ENCODE measurements at places on chromosomes 11 and 22.

- no peak for DNase-seq
These were observed 241.5 kb downstream of the DDX10 start for GRCh38 chr11:108906329-108906728.

DNA sequence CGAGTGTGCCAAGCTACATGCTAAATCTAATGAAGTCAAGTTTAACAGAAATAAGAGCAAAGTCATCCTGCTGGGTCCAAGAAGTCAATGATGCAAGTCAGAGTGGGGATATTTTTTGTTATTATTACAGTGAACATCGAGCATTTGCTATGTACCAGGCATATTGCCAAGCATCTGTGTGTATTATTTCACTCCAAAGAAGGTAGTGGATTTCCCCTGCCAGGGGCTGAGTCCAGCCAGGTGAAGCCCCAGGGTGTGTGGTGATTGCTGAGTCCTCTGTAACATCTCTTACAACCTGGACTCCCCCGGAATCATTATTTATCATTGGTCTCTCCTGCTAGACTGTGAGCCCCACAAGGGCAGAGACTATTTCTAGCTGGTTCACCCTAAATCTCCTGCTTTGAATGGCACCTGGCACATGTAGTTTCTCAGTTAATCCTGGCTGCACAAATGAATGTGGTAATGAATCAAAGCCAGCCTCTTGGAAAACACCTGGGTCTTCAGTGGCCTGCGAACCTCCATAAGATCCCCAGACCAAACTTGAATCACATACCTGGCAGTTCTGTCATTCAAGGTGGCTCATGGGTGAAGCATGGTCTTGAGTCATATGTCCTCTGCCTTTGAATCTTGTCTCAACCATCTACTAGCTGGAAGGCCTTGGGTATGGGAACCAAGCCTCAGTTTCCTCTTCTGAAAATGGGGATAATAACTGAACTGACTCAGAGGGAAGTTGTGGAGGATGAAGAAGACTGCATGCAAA lies 549.2 kb downstream of the MIAT start:
- no peak for DNase-seq

GRCh38 chr11:62539238-62539925 lies 7.2 kb downstream of the AHNAK start:
- no peak for DNase-seq

GRCh38 chr11:8870411-8871170 lies 40.4 kb upstream of the AKIP1 start:
- DNase-seq = no peak

GRCh38 chr11:70526116-70527045 lies 128.1 kb downstream of the CTTN start:
- no peak for DNase-seq

GRCh38 chr11:121892131-121892681 lies 223.8 kb downstream of the BLID start:
- DNase-seq = no peak

GRCh38 chr22:28179392-28179791 lies 260.3 kb upstream of the PITPNB start:
- DNase-seq = no peak

DNA sequence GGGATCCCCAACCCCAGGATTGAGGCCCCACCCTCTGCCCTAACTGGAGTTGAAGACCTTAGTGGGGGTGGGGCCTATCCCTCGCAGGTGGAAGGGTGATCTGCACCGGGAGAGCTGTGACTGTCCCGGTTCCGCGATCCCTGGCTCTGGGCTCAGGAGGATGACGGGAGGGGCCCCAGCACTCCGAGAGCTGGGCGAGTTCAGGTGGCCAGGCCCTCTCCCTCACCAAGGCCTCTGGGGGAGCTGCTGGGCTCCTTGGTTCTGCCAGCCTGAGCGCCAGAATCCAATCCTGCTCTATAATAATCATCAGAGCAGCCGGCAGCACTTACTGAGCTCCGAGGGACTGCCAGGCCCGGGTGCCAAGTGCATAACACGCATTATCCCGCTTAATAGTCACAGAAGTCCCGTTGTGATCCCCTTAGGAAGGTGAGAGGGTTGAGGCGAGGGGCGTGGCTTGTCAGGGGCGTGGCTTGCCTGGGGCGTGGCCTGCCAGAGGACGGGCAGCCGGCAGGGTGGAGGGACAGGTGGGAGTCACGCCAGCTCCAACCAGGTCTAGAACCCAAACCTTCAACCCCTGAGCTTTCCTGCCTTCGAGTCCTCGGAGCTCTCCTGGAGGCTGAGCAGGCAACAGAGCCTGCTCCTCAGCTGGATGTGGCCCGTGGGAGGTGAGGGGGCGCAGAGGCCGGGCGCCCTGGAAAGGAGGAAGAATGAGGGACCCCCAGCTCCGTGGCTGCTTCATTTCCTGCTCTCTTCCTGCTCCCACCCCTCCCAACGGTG lies 7.3 kb upstream of the SYT7 start:
- DNase-seq = peak; percentile 25

- DNase-seq = no peak
These were observed 592.4 kb downstream of the TBC1D22A start for GRCh38 chr22:47354668-47355387.

- no peak for DNase-seq
These were observed 997 bp downstream of the DEAF1 start for GRCh38 chr11:693887-694562.

GRCh38 chr11:23990346-23991164 lies 506.3 kb upstream of the LUZP2 start:
- DNase-seq = no peak

GRCh38 chr11:121670266-121670665 lies 217.5 kb upstream of the SORL1-AS1 start:
- DNase-seq = no peak

- DNase-seq = no peak
These were observed 56.4 kb downstream of the CEP164 start for GRCh38 chr11:117384045-117384444.

- DNase-seq = no peak
These were observed 45.4 kb downstream of the AAMDC start for GRCh38 chr11:77866336-77866735.

GRCh38 chr11:112298535-112298934 lies 37.9 kb upstream of the PLET1 start:
- DNase-seq = no peak

DNA sequence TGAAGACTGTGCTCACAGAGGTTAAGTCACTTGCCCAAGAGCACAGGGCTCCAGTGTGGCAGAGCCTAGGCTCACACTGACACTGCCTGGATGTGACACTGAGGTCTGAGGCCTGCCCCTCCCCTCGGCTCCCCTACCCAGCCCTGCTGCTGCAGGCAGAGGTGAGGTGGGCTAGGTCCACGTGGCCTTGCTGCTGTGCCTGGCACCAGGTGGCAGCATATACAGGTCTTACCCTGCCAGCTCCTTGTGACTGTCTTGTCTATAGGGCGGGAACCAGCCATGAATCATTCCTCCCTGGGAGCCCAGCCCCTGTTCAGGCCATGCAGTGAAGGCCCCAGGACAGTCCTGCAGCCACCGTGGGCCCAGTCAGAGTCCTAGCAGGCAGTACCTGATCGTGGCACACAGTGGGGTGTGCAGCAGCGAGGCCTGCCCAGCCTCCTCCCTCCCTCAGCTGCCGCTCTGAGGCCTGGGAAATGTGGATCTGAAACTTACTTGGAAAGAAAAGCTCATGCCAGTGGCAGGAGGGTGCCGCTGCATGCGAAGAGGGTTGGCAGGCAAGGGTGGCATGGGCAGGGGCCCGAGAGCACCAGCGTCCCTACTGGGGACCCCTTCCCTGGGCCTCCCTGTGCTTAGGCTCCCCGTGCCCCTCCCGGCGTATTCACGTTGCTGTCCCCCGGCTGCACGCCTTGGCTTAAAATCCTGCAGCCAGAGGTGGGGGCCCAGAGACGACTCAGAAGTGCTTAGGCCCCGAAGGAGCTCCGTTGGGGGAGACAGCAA lies 1.2 kb upstream of the CERK start:
- DNase-seq = no peak

GRCh38 chr11:45182902-45183301 lies 36.5 kb downstream of the PRDM11 start:
- no peak for DNase-seq

GRCh38 chr22:49735411-49735900 lies 92.2 kb downstream of the BRD1 start:
- no peak for DNase-seq

GRCh38 chr11:119460582-119460981 lies 37.6 kb upstream of the THY1 start:
- no peak for DNase-seq

GRCh38 chr11:13699870-13700269 lies 31.4 kb downstream of the FAR1 start:
- DNase-seq = no peak

- no peak for DNase-seq
These were observed 63.5 kb downstream of the MICAL3 start for GRCh38 chr22:17960695-17961445.

GRCh38 chr11:109996060-109996459 lies 97.1 kb upstream of the ZC3H12C start:
- DNase-seq = no peak

- no peak for DNase-seq
These were observed 101.0 kb downstream of the ME3 start for GRCh38 chr11:86571273-86571948.

GRCh38 chr11:9823887-9824385 lies 160.1 kb downstream of the SWAP70 start:
- DNase-seq = no peak

DNA sequence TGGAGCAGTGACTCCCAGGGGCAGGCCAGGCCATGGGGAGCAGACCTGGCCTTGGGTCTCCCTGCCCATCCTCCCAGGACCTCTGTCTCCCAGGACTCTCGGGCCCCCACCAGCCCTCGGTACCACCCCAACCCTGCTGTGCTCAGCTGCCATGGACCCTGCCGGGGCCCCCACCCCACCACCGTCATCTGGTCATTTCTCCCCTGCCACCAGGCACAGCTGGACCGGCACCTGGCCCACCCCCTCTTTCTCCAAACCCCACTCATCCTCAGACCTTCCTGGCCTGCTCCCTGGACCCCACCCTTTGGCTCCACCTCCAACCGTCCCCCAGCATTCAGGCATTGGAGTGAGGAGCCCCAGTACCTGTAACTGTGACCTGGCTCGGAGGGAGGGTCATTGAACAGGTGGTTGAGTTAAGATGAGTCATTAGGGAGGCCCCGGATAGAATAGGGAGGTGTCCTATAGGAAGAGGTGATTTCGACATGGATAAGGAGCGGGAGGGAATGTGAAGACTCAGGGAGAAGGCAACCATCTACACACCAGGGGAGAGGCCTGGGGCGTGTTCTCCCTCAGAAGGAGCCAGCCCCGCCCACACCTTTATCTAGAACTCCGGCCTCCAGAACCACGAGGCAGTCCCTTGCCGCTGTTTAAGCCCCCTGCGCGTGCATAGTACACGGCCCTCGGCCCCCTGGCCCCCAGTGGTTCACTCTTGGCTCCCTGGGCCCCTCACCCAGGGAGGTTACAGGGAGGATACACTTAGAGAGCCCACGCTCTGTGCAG lies 1395.9 kb downstream of the BRD1 start:
- no peak for DNase-seq

DNA sequence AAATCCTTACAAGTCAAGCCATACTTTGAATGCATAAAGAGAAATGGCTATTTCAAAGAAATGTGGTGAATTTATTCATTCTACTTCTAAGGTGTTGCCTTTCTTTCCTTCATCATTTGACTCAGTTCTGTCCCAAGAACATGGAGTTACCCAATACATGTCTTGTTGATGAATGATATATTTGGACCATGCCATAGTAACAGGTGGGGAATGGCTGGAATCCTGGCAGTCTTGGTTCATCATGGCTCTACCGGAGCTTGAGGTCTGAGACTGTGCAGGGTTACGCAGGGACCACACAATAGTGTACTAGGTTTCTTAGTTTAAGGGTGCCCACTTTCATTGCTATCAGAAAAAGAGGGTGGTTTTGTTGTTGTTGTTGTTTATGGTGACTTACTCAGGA lies 40.3 kb upstream of the MPEG1 start:
- no peak for DNase-seq

GRCh38 chr11:77470504-77470903 lies 3.4 kb downstream of the PAK1 start:
- no peak for DNase-seq

DNA sequence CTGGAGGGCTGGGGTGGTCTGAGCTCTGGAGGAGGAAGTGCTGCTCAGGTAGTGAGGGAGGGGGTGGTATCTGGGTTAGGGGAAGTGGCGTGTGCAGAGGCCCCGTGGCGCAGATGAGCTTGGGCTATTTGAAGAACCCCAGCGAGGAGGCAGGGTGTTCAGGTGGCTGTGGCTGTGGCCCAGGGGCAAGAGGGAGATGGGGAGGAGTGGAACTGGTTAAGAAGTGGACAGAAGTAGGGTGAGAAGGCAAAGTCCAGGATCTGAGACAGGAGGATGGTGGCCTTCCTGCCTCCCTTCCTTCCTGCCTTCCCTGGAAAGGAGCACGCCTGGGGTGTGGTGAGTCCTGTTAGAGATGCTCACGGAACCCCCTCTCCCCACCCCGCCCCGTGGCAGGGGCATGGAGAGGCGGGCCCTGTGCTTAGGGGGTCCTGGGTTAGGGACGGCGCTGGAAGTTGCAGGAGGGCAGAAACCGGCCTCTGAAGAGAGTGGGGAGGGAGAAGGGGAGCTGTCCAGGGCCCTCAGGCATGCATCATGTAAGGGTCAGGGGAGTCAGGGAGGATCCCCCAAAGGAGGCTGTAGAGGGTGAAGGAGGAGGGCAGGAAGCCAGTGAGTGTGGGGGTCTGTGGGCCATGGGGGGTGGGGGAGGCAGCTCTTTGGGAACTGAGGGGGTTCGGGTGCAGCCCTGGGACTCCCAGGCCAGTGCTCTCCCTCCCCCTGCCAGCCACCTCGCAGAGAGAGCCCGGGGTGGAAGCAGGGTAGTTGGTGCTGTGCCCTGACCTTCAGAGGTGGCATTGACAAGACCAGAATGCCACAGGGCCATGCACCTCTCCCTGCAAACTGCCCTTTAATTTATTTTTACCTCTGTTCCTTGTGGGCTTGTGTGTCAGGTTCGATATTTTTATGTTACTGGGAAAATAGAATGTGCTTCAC lies 63.7 kb upstream of the PARVG start:
- DNase-seq = no peak

Measured in stimulated activated CD4-positive, alpha-beta T cell treated with anti-CD3 and anti-CD28 coated beads, TNF-alpha, amount 100 ng/mL, for 48 hours (primary cell).